ENCODE measurements at places on chromosomes 13 and 19.

DNA sequence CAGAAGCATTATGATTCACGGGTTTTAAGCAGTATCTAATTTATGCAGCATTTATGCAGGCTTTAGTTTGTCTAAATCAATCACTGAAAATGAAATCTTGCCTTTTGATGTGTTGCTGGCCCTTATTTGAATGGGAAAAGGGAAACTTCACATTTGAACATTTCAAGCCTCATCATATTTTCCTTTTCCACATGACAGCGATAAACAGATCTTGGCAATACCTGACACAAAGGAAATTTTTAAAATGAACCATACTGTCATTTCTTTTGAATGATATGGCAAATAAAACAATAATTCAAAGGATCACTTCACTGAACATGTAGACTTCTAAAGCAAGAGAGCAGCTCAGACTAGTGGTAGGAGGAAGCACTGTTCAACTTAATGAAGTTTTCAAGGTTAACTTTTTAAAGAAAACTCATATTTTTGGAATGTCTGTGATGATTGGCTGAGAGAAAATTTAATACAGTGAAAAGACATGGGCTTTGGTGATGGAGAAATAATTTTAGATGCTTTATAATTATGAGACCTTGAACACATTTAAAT is 198.1 kb downstream of the OXGR1 start:
- DNase-seq, result no peak

GRCh38 chr13:32234914-32235313 is 80.2 kb downstream of the ZAR1L start:
- no peak for DNase-seq

DNA sequence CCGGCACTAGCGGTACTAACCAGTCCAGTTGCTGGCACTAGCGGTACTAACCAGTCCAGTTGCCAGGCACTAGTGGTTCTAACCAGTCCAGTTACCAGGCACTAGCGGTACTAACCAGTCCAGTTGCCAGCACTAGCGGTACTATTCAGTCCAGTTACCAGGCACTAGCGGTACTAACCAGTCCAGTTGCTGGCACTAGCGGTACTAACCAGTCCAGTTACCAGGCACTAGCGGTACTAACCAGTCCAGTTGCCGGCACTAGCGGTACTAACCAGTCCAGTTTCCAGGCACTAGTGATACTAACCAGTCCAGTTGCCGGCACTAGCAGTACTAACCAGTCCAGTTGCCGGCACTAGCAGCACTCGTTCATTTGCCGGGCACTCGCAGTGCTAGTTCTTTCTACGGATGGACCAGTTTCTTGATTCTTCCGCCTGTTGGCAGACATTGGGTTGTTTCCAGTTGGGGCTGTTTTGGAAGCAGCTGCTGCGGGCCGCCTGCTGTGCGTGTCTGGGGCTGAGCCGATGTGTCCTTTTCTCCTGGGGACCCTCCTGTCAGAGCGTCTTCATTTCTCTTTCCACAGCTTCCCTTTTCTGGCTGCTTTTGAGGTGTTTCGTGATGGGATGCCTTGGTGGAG is 123.4 kb upstream of the MCF2L start:
- DNase-seq, result no peak

DNA sequence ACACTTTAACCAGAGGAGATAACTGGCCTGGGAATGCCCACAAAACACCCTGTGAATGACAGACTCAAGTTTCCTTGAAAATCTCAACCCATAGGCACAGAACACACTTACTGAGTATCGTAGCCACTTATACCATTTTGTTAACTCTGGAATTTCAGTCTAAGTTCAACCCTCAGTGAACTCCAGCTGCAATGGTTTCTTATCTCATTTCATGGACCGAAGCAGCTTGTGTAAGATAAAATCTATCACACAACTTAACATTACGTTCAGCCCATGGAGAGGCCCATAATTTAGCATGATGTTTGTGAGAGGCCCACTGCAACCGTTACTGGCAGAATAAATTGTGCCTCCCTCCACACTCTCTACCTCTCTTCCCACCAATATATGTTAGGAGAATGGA is 323.0 kb downstream of the DNAJC15 start:
- no peak for DNase-seq

DNA sequence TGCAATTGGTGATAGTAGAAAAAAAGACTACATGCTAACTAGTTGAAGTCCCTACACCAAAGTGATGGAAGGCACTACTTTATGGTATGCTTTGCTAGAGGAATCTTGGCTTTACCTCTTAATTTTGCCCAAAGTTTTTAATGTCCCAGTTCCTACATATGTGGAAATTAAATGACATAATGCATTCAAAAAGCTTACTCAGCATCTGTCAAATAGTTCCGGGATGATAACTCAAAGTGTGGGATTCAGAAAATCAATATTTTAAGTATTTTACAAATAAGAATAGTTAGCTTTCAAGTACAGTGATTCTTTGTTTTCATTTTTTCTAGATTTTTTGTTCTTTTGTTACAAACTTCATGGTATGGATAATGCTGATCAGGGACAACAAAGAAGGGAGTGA is 211.6 kb downstream of the PCDH20 start:
- no peak for DNase-seq

DNA sequence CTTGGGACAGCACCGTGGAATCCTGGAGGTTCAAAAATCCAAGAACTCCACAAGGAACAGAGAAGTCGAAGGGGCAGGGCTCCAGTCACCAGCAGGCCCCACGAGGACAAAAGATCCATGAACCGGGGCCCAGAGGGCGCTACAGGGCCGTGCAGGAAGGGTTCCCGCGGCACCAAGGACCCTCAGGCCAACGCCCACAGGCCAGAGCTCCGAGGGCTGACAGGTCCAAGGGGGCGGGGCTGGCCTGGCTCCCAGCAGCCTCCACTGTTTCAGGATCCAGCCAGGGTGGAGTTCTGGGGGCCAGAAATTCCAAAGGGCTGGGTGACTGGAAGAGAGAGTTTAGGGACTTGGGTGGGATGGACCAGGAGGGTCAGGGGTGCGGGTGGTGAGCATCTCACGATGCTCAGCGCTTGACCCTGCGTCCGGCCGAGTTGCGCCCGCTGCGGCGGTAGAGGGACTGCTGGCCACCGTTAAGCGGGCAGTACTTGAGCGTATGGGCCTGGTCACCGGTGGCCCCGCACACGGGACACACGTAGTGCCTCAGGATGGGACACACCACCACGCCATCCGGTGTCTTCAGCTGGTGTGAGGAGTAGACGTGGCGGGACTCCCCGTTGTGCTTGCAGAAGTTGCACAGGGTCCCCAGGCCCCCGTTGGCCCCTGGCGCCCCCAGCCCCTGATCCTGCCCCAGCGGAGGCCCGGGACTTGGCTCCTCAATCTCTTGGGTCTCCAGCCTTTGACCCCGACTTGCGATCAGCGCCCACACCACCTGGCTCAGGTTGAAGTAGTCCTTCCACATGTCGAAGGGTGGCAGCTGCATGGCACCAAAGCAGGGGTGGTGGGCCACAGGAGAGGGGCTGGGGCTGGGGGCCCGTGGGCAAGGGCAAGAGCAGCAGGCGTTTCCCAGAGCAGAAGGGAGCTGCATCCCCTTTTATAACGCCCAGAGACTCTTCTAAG is at the start of gene NANOS2:
TSS of gene NANOS2 (minus strand) at position 905 of the 957 bp plus-strand sequence. CDS start at position 820, 85 bp downstream.
- no peak for DNase-seq

GRCh38 chr13:95033890-95034289 is 267.4 kb downstream of the ABCC4 start:
- no peak for DNase-seq

GRCh38 chr19:5512715-5513114 is 55.0 kb downstream of the TINCR start:
- DNase-seq, result no peak

- peak; percentile 22 for DNase-seq
Measured at GRCh38 chr13:108895220-108895704, 265.9 kb downstream of the MYO16 start.

DNA sequence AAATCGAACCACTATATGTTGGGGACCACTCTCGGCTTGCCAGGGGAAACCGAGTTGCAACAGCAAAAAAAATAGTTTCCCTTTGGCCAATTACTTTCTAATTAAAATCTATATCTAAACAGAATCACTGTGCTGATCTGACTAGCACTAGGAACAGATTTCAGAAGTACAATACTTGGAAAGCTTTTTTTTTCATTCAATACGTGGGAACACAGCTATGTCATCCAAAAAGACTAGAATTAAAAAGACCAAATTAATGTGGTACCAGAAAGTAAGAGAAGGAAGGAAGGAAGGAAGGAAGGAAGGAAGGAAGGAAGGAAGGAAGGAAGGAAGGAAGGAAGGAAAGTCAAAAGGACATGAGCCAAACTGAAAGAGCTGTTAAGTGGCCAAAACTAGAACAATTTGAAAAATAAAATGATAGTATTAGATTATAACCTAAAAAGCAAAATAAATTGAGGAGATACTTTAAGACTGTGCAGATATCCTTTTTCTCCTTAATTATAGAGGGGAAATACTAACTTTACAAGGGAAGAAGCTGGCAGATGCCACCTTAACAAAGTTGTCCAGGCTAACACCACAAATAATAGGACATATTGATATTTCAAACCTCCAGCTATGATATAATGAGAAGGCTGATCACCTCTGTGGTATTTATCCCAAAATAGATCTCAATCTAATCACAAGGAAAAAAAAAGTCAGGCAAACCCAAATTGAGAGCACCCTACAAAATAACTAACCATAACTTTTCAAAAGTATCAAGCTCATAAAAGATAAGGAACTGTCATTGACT is 63.9 kb downstream of the DIAPH3 start:
- no peak for DNase-seq

- no peak for DNase-seq
Measured at GRCh38 chr13:112704308-112705145, 14.7 kb downstream of the ATP11A start.

GRCh38 chr19:850221-850978 is 1.7 kb upstream of the ELANE start:
- no peak for DNase-seq

- no peak for DNase-seq
Measured at GRCh38 chr13:22226086-22226485, 555.2 kb downstream of the FGF9 start.

- DNase-seq, result no peak
Measured at GRCh38 chr19:57171551-57172081, 4.3 kb upstream of the DUXA start.

Data from COLO829 (cell line).